ENCODE measurements at places on chromosomes 1 and 21.

- DNase-seq, result no peak
Measured at GRCh38 chr1:212595787-212596714, 12.5 kb upstream of the ATF3 start.

- DNase-seq, result no peak
Measured at GRCh38 chr1:9793291-9793690, 30.5 kb downstream of the CLSTN1 start.

- no peak for DNase-seq
Measured at GRCh38 chr21:37886726-37887299, 29.4 kb downstream of the KCNJ6 start.

DNA sequence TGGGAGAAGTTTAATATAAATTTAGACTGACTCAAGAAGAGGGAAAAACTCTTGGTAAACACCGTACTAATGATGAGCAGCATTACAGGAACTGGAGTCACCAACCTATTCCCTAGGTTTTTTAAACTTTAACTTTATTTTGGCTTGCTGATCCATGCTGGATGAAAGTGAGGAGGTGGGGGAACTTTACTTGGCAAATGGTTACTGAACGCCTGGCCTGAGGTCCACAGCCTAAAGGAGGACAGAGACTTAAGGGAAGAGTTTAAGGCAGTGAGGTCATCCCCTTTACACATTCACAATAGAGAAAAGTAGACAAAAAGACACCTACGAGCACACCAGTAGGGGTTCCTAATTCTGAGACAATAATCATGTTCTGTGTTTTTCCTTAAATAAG, 25.6 kb upstream of the A3GALT2 start:
- no peak for DNase-seq

- DNase-seq, result no peak
Measured at GRCh38 chr1:9425859-9426258, 113.4 kb upstream of the SLC25A33 start.

DNA sequence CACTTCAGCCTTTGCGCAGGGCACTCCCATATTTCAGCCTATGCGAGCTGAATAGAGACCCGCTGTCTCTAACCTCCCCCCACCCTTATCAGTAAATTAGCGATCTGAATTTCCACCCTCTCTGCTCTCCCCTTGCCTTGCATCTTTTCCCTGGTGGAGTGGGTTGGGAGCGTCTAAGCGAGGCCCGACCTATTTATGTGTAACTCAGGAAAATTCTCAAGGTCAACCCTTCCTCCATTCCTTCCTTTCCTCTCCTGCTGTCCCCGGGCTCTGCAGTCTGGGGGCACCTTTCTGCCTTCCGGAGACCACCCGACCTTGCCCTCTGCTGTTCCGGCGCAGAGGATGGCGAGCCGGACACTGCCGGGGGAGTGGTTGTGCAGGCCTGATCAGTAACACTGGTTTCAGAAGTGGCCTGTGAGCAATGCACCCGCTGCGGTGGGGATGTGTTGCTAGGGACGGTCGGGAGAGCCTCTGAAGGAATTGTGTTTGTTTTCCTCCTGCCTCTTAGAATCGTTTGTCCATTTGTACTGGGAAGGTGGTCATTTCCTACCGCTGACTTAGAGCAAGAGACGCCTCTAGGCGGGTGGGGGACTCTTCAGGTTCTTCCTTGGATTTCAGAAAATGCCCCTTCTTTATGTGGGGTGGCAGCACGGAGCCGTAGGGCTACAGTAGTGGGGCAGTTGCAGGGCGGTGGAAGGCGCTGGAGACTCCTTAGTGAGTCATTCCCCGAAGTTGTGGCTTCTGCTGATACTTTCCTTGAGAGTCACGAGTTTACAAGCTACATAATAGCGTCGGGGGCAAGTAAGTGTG, 513 bp downstream of the MGST3 start:
- peak; percentile 36 for DNase-seq

DNA sequence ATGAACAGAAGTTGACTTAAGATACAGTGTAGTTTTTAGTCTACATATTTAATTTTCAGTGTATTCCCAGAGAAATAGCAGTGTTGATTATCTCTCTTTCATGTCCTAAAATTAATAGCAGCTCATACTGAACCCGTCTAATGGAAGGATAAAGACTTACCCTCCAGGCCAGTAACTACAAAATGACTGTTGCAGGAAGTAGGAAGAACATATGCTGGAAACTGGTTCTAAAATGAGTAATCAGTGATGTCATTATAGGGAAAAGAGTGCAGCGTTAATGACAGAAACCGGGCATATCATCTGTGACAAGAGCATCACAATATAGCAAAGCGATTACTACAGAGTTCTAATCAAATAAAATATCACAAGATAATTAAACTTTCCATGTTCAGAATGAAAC, 385.5 kb downstream of the SMYD3 start:
- DNase-seq, result no peak

- no peak for DNase-seq
Measured at GRCh38 chr1:29033829-29034466, 89.8 kb downstream of the TMEM200B start.

GRCh38 chr1:11455967-11456570, 22.9 kb upstream of the DISP3 start:
- no peak for DNase-seq

GRCh38 chr1:28986306-28986910, 72.0 kb downstream of the EPB41 start:
- DNase-seq, result no peak

GRCh38 chr1:109878531-109879104, 32.0 kb upstream of the CSF1 start:
- no peak for DNase-seq

GRCh38 chr21:37082856-37083528, 9.9 kb downstream of the TTC3 start:
- no peak for DNase-seq

DNA sequence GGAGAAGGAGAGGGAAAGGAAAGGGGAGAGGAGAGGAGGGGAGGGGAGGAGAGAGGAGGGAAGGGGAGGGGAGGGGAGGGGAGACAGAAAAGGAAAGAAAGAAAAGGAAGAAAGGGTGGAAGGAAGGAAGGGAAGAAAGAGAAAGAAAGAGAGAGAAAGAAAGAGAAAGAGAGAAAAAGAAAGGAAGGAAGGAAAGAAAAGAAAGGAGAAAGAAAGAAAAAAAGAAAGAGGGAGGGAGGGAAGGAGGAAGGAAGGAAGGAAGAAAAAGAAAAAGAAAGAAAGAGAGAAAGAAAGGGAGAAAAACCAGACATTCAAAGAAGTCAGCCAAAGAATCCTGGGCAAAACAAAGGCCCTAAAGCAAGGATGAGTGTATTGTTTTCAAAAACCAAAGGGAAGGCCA, 125.7 kb upstream of the SPATA6 start:
- DNase-seq, result no peak

- DNase-seq, result no peak
Measured at GRCh38 chr1:228455715-228456114, 31.5 kb upstream of the RNF187 start.
